Activated T-helper 1 cell treated with Interleukin-2 at 50 U/mL for 16 hours (primary cell): ENCODE measurements at places on chromosomes 1 and 21.

DNA sequence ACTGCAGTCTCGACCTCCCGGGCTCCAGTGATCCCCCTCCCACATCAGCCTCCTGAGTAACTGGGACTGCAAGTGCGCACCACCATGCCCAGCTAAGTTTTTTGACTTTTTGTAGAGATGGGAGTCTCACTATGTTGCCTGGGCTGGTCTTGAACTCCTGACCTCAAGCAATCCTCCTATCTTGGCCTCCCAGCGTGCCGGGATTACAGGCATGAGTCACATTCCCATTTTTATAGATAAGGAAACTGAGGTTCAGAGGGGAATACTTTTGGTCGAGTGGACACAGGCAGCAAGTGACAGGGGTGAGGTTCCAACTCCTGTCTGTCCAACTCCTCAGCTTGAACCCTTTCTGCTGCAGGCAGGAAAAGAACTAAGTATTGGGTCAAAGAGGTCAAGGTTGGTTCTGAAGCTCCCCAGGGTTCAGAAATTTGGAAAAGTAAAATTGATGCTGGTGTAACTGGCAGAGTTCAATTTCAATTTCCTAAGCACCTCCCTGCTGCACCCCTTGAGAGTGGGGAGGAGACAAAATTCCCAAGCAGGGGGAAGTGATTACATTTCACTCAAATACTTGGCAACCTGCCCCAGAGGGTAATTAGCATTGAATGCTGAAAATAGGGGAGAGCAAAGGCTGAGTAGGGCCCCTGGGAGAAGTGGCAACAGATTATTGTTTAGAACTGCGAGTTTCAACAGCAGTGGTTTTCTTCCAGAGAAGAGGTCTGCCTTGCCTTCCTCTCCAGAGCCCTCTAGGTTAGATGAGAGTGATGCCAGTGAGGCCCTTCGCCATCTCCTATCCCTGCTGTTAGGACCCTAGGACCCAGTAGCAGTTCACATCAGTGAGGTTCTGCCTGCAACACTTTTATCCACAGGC, 17.5 kb upstream of the ALPL start:
- no peak for DNase-seq

GRCh38 chr1:230285351-230285750, 140.8 kb downstream of the PGBD5 start:
- no peak for DNase-seq

- DNase-seq, result no peak
These were observed 251.9 kb downstream of the SDCCAG8 start for GRCh38 chr1:243507672-243508302.

GRCh38 chr1:214532070-214532469, 19.3 kb downstream of the PTPN14 start:
- DNase-seq, result no peak

DNA sequence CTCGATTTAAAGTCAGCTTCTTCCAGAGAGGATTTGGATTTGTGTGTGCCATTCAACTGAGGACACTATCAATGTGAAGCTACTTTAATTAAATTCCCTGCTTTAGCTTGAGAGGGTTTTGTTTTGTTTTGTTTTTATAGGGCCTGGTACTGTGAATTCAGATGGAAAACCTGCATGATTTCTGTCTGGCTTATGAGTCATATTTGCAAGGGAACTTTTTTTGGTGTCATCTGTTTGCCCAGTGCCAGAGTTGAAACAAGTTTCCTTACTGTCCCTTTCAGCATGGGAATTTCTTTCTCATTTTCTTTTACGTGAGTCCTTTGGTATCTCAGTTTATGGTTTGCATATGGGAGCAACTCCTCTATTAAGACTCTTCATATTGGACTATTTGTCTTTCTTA, 194.6 kb downstream of the GREM2 start:
- DNase-seq, result no peak

DNA sequence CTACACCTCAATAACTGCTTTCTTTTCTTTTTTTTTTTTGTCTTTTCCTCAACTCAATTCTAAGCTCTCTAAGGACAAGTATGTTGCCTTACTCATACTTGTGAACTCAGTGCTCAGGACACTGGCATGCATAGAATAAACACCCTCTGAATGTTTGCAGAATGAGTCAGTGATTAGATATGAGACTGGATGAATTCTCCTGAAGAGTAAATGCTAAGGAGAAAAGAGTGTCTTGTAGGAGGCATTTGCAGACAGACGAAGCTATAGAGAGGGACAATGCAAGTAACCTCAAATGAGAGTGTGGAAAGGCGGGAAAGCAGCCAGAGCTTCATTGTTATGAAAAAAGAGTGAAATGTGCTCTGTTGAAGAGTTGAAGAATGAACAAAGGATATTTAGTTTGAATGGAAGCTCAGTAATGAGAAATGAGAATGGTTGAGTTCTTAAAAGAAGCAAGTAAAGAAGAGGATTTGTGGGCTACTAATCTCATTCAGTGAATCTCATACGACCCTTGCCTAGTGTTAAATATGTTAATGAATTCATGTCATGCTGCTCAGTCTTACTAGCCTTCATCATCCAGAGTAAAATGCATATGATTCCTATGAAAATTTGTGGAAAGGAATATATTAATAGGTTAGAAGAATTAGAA, 166.1 kb upstream of the DPYD start:
- DNase-seq, result no peak

DNA sequence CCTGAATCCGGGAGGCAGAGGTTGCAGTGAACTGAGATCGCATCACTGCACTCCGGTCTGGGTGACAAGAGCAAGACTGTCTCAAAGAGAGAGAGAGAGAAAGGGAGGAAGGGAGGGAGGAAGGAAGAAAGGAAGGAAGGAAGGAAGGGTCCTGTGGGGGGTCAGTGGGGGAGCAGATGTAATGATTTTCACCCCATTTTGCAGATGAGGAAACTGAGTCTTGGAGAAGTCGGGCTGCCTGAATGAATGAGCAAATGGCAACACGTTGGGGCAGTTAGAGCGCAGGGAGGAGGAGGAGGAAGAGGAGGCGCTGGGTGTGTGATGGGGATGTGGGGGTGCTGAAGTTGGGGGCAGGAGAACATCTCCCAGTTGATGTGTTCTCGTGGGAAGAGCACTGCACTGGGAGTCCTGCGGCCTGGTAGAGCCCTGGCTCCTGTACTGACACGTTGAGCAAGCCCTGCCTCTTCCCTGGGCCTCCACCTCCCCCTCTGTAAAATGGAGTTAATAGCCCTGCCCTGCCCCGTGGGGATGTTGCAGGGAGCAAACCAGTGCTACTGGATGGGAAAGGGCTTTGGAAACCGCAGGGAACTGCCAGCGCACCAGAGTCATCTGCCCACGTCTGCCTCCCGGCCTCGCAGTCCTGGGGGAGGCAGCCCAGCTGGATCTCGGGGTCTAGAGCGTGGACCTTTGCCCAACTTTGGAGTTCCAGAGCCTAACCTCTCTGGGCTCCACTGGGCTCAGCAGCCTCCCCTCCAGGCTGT, 103.2 kb upstream of the CASZ1 start:
- DNase-seq, result no peak

- no peak for DNase-seq
These were observed 20.4 kb downstream of the MAP7D1 start for GRCh38 chr1:36176106-36176949.

DNA sequence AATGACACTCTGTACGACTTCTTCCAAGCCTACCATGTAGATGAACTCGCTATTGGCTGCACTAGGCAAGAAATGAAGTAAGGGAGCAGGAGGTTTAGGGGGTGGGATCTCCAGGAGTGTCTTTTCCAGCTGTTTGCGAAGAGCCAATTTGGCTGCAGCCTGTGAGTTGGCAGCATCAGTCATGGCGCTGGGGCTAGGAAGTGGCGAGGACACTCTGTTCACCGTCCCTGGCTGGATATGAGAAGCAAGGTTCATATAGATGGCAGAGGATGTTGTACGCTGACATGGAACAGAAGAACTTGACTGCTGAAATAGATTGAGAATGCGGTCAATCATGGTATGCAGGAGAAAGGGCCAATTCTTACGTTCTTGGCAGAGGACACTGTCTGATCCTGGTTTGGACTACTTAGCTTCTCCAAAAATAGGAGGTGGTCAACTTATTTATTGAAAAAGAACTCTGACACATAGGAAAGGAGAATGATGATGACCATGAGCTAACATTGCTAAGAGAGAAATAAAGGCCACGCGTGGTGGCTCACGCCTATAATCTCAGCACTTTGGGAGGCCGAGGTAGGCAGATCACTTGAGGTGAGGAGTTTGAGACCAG, 41.2 kb downstream of the SLC27A3 start:
- DNase-seq, result no peak

DNA sequence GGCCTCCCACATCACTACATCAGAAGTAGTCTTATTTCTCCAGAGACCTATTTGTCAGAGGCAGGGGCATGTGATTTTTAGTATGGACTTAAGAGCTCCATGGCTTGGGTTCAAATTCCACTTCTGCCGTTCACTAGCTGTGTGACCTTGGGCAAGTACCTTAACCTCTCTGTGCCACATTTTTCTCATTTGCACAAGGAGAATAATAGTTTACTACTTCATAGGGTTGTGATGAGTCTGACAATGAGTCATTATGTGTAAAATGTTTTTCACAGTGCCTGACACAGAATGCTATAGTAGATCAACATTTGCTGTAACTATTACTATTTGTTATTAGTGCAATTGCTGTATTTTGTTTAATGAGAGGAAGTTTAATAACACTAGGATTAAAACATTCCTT, 200.6 kb downstream of the PRDM2 start:
- no peak for DNase-seq

GRCh38 chr1:55118651-55119329, 79.4 kb downstream of the PCSK9 start:
- DNase-seq, result no peak

DNA sequence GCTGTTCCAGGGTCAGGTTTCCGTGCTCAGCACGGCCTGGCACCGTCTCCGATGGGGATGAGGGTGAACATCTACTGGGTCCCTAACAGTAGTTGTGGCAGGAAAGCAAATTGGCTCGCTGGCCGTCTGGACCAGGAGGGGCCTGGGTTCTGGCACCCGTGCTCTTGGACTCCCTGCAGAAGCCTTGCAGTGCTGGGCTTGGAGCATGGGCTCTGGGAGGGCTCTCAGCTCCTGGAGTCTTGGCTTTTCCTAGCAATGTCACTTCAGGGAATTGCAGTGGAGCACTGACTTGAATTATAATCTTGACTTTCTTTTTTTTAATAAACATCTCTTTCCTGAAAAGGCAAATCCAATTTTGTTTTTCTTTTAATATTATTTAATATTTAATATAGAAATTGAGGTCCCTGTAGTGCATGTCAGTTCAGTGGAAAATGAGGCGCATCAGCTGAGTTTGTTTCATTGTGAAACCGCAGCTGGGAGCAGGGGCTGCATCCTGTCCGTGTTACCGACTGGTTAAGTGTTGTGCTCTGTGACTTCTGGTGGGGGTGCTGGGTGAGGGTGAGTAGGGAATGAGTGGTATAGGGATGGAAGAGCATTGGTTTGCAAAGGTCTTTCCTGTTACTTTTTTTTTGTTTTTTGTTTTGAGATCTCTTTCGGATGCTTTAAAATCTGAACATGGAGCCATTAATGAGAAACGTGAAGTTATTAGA, 64.1 kb downstream of the PEX14 start:
- no peak for DNase-seq

GRCh38 chr1:56472860-56473259, 106.5 kb downstream of the PLPP3 start:
- no peak for DNase-seq

DNA sequence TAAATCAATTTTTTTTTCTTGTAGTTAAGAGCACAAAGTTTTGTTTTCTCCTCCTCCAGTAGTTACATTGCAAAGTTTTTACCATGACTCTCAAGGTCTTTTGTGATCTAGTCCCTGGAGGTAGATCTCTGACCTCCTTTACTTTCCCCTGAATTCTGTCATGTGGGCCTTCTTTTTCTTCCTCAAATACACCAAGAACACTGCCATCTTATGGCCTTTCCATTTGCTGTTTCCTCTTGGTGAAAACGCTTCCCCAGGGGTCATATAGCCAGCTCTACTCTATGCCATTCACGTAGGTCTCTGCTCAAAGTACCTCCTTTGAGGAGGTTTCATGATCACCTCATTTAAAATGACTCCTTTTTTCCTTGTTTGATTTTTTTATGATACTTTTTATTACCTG, 2.7 kb downstream of the DDX20 start:
- DNase-seq, result no peak

DNA sequence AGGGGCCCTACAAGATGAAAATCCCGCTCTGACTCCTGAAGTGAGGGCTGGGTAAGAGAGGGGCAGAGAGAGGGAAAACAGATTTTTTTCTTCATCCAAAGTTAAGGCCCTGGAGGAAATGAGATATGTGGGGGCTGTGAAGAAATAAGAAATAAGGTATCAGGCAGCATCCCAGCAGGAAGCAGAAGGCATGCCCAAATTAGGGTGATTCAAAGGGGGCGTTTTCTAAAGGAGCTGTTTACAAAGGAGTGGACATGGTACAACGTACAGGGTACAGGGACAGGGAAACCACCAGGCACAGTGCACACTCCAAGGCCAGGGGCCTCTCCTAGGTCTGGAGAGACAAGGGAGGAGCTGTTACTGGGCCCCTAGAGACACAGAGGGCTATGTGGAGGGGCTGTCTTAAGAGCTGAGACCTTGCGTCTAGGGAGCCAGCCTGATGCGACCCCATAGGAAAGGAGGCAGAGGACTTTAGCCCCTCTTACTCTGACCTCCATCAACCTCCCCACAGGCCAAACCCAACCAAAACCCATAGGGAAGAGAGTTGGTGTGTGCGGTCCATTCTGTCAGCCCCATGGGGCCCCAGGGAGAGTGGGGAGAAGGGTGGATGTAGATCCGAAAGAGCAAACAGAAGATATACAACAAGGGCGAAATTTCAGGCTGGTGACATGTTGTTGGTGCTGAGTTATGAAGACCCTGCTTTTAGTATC, 38.6 kb downstream of the STYXL2 start:
- no peak for DNase-seq

DNA sequence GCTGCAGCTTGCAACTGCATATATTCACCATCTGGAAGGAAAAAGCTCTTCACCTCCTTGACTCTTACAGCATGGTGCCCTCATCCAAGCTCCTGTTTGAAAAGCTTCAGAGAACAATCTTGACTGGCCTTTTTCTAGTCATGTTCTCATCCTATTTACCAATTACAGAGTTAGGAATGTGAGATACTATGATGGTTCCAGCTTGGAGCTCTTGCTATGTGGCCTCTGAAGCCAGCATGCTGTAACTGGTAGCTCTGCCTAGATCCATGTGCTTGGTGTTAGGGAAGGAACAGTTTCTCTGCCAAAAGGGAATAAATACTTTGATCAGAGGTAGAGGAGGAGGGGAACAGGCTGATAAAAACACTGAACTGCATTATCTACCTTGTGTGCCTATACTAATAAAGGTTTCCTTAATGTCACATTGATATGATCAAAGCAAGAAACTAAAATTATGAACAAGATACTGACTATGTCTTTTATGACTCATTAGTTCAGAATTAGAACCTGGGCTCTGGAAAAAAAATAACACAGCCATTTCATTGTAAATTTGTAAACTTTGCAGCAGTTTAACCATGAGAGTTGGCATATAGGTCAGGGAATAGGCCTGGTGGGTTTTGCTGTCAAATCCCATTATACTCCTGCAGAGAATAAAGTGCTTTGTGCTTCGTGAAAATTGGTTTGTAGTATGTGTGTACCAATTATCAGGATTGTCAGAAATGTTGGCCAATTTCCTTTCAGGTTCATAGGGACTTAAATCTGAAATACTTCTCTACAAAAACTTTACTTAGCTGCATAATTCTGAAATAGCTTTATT, 92.7 kb downstream of the LEPR start:
- no peak for DNase-seq

GRCh38 chr1:31585736-31586365, 9.5 kb downstream of the TINAGL1 start:
- DNase-seq, result no peak
